Activated CD4-positive, alpha-beta T cell treated with anti-CD3 and anti-CD28 coated beads for 36 hours (primary cell): ENCODE measurements at places on chromosomes 2 and 18. TPM values are rescaled to one million over a fixed set of nuclear protein-coding genes. Genes with fewer than 3 reads are reported as not detected.

DNA sequence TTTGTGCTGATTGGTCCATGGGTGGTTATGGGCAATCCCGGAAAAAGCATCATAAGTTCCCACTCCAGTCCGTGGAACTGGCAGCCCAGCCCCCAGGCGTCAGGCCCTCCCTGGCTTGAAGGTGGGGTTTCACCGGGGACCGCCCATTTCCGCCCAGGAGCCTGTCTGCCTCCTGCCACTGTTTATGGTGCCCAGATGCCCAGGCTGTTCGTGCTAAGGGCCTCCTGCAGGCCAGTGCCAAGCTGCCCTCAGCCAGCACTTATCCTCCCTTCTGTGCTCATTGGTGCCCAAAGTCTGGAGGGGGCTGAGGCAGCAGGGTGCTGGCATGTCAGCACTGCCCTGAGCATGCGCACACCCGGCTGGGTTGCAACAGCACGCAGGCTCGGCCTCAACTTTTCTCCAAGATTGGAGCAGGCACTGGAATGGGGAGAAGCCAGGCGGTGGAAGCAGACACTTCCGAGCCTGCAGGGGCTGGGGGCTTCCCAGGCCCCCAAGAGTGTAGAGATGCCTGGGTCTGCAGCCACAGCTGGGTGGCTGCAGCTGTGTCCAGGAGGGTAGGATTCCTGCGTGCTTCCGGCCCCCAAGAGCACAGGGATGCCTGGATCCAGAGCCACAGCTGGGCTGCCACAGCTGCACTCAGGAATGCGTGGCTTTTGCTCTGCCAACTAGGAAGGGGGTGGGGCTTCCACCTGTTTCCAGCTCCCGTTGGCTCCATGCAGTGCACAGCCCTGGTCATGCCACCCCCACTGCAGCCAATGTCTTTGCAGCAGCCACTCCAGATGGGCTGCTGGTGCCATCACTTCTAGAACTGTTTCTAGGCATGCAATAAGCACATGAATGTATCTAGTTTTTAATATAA is 74.0 kb downstream of the AGPS start:
- peaks cover 4% of the 10 kb centered on the region for H3K4me1 ChIP-seq
- H3K27me3 ChIP-seq, result no peaks in the 10 kb centered on the region
- no peak overlapping the region for H3K4me3 ChIP-seq
- no peak overlapping the region for H3K27ac ChIP-seq
- no peak for DNase-seq

GRCh38 chr2:86249176-86249575 is 49.9 kb downstream of the MRPL35 start:
- no peak overlapping the region for H3K27ac ChIP-seq
- no peaks in the 10 kb centered on the region for H3K27me3 ChIP-seq
- no peak overlapping the region for H3K4me3 ChIP-seq
- DNase-seq, result no peak
- no peaks in the 10 kb centered on the region for H3K4me1 ChIP-seq

DNA sequence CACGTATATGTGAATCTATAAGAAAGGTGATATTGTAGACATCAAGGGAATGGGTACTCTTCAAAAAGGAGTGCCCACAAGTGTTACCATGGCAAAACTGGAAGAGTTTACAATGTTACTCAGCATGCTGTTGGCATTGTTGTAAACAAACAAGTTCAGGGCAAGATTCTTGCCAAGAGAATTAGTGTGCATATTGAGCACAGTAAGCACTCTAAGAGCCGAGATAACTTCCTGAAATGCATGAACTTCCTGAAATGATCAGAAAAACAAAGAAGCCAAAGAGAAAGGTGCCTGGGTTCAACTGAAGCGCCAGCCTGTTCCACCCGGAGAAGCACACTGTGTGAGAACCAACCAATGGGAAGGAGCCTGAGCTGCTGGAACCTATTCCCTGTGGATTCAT is 101.0 kb downstream of the HS6ST1 start:
- no peak overlapping the region for H3K4me3 ChIP-seq
- no peaks in the 10 kb centered on the region for H3K36me3 ChIP-seq
- no peaks in the 10 kb centered on the region for H3K27me3 ChIP-seq

GRCh38 chr2:20425884-20426283 is 21.0 kb upstream of the RHOB start:
- no peaks in the 10 kb centered on the region for H3K27me3 ChIP-seq
- no peak for DNase-seq
- H3K27ac ChIP-seq, result no peak overlapping the region
- H3K36me3 ChIP-seq, result no peaks in the 10 kb centered on the region
- H3K4me1 ChIP-seq, result peaks cover 21% of the 10 kb centered on the region

The GAL3ST2 gene
- total RNA-seq, result 0.94 TPM

The UCN gene
- total RNA-seq, result 1.4 TPM

The GPR39 gene
- total RNA-seq, result not detected

The INPP5D gene
- total RNA-seq, result 40.5 TPM

DNA sequence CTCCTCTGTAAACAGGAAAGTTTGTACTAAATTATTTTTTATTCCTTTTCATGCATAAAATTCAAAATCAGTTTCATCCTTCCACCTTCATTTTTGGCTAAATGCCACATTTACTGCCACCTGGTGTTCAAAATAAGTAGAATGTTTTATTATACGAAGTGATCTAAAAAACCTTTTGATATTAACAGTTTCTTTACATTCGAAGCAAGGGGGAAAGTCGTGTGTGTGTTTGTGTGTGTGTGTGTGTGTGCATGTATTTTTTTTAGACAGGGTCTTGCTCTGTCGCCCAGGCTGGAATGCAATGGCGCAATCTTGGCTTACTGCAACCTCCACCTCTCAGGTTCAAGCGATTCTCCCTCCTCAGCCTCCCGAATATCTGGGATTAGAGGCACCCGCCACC is 9.0 kb upstream of the SCN9A start:
- no peaks in the 10 kb centered on the region for H3K36me3 ChIP-seq
- no peak for DNase-seq
- no peaks in the 10 kb centered on the region for H3K4me1 ChIP-seq
- no peak overlapping the region for H3K4me3 ChIP-seq
- H3K27me3 ChIP-seq, result no peaks in the 10 kb centered on the region

DNA sequence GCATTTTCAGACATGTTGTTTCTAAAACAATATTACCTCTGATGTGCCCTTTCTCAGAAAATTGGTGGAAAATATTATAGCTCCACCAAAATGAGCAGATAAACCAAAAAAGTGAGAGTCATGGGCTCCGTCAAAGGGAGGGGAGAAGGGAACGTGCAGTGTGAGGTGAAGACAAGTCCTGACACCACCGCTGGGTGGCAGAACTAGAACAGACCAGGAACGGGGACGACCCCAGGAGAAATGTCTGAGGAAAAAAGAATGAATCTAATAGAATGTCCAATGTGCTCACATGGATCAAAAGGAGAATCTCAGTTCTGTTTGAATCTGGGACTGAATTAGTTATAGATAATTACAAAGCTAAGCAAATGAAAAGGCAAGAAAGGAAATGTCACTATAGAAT is 22.6 kb upstream of the BCL2 start:
- DNase-seq, result peak; percentile 61
- H3K27me3 ChIP-seq, result no peaks in the 10 kb centered on the region
- H3K4me1 ChIP-seq, result peaks cover 4% of the 10 kb centered on the region
- H3K4me3 ChIP-seq, result no peak overlapping the region

The ERFE gene
- total RNA-seq, result 0.07 TPM

- no peaks in the 10 kb centered on the region for H3K36me3 ChIP-seq
- peaks cover 6% of the 10 kb centered on the region for H3K27me3 ChIP-seq
- no peak overlapping the region for H3K27ac ChIP-seq
- no peaks in the 10 kb centered on the region for H3K4me1 ChIP-seq
- H3K4me3 ChIP-seq, result no peak overlapping the region
- no peak for DNase-seq
These were observed 246.7 kb upstream of the EPHA4 start for GRCh38 chr2:221818616-221819320.

The CCDC141 gene
- 2.6 TPM for total RNA-seq

The PID1 gene
- not detected for total RNA-seq

DNA sequence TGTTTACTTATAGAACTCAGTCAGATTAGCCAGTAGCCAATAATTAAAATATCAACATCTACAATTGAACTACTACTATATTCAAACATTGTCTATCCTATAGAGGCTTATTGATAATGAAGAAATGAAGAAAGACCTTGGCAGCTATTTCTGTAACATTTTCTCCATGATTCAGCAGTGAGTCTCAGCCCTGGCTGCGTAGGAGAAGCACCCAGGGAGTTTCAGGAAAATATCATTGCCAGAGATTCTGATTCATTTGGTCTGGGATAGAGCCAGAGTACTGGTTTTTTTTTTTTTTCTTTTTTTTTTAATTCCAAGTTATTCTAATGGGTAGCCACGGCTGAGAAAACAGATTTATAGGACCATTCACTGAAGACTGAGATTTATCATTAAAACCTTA is 404.8 kb downstream of the TXNL1 start:
- no peak overlapping the region for H3K27ac ChIP-seq
- H3K4me3 ChIP-seq, result no peak overlapping the region
- H3K4me1 ChIP-seq, result no peaks in the 10 kb centered on the region
- H3K36me3 ChIP-seq, result no peaks in the 10 kb centered on the region

The POU3F3 gene
- total RNA-seq, result not detected

The TMEM37 gene
- total RNA-seq, result not detected

The ALPG gene
- total RNA-seq, result not detected

DNA sequence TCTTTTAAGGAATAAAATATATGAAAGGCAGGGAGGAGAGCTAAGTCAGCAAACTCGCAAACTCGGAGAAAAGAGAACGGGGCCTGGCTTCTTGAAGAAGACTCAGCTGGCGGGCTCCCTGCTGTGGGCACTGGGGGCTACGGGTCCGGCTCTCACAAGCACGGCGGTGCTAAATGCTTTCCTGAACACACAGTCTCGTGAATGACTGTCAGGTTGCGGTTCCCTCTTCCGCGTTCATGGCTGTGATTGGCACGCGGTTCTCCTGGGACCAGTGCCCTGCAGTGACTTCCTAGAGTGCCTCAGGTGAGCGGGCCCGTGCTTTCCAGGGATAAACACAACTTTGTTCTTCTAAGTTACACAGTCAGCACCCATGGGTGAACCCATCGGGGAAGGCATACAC is 208.4 kb downstream of the HDAC4 start:
- no peak overlapping the region for H3K4me3 ChIP-seq
- peaks cover 16% of the 10 kb centered on the region for H3K4me1 ChIP-seq
- H3K36me3 ChIP-seq, result peaks cover 26% of the 10 kb centered on the region
- no peak for DNase-seq
- H3K27ac ChIP-seq, result peak overlapping the region; percentile 25
- no peaks in the 10 kb centered on the region for H3K27me3 ChIP-seq

DNA sequence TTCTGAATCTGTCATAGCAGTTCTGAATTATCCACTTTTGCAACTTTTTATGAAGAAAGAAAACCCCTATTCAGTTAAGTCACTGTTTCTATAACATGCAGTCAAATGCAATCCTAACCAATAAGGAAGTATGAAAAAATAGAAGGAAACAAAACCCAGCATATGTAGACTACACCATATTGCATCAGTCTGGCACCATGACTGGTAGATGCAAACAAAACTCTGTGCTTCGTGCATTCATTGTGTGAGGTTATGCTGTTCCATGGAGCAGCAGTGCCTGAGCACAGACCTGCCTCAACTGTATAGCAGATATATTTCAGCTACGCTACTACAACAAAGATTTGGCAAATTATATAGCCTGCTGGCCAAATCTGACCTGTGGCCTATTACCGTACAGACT is 325.5 kb downstream of the LRP1B start:
- no peaks in the 10 kb centered on the region for H3K36me3 ChIP-seq
- DNase-seq, result no peak
- H3K4me3 ChIP-seq, result no peak overlapping the region
- no peaks in the 10 kb centered on the region for H3K4me1 ChIP-seq

GRCh38 chr2:226736382-226736781 is 63.2 kb downstream of the IRS1 start:
- no peak overlapping the region for H3K27ac ChIP-seq
- peaks cover 13% of the 10 kb centered on the region for H3K4me1 ChIP-seq
- no peak for DNase-seq
- H3K27me3 ChIP-seq, result no peaks in the 10 kb centered on the region

GRCh38 chr2:35989503-35989902 is 366.1 kb upstream of the CRIM1 start:
- peaks cover 2% of the 10 kb centered on the region for H3K27me3 ChIP-seq

DNA sequence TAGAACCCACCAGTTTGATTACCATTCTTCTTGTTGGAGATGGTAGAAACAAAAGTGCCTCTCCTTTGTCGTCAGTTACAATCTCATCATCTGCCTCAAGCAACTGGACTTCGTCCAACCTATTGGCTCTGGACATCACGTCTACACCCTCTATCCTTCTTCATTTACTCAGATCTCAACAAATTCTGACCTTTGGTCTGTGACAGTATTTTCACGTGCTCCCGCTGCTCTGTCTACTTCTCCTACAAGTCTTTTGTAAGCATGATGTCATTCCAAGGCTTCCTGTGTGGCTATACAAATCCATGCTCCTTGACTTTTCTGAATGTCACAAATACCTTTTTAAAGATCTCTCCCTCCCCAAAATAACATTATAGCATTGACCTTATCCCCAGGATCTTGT is 43.0 kb upstream of the PID1 start:
- no peak overlapping the region for H3K27ac ChIP-seq
- no peaks in the 10 kb centered on the region for H3K36me3 ChIP-seq

GRCh38 chr18:49250816-49251388 is 209.5 kb downstream of the DYM start:
- peak; percentile 35 for DNase-seq
- H3K36me3 ChIP-seq, result peaks cover 39% of the 10 kb centered on the region
- H3K27ac ChIP-seq, result no peak overlapping the region
- no peaks in the 10 kb centered on the region for H3K27me3 ChIP-seq
- H3K4me1 ChIP-seq, result no peaks in the 10 kb centered on the region
- H3K4me3 ChIP-seq, result no peak overlapping the region

DNA sequence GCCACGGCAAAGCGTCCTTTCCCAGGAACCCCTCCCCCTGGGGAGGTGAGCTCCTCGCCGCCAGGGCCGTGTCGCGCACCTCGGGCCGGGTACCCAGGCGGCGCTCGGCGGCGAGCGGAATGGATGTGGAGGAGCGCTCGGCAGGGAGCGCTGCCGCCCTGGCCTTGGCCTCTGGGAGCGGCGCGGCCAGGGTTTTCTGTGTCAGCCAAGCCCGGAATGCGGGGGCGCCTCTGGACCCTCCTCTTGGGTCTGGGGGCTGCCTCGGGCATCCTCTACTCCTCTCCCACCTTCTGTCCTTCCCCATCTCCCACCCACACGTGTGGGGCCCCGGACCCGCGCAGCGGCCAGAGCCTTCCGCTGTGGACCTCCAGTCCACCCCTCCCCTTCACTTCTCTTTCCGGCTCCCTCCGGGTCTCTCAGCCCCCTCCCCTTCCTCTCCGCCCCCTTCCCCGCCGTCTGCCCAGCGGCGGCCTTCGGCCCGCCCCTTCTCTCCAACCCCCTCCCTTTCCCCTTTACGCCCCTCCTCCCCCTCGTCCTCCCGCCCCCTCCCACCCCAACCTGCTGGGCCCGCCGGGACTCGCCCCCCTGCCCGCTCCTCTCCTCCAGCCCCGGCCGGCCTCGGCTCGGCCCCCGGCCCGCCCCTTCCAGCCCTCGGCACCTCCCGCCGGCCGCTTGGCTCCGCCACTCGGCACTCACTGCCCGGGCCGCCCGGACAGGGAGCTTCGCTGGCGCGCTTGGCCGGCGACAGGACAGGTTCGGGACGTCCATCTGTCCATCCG is at the start of gene MERTK:
TSS of gene MERTK (plus strand) at position 684 of the 779 bp plus-strand sequence. CDS start 129 bp downstream, outside the sequence.
- H3K4me1 ChIP-seq, result peaks cover 7% of the 10 kb centered on the region
- peak; percentile 83 for DNase-seq
- H3K4me3 ChIP-seq, result peak within 1 kb of the TSS; percentile 73
- peaks cover 15% of the 10 kb centered on the region for H3K27me3 ChIP-seq
- H3K36me3 ChIP-seq, result no peaks in the 10 kb centered on the region

GRCh38 chr2:237708961-237709360 is 81.6 kb downstream of the LRRFIP1 start:
- H3K36me3 ChIP-seq, result peaks cover 38% of the 10 kb centered on the region
- peaks cover 53% of the 10 kb centered on the region for H3K4me1 ChIP-seq
- H3K27me3 ChIP-seq, result no peaks in the 10 kb centered on the region
